Nucleus accumbens (tissue), 56 donors: ENCODE measurements at places on chromosomes 3 and 15.

GRCh38 chr3:134086616-134087015 lies 56.9 kb upstream of the SLCO2A1 start:
- DNase-seq, result no peak

GRCh38 chr3:39260957-39261356 lies 18.9 kb downstream of the CX3CR1 start:
- DNase-seq, result no peak

- DNase-seq, result no peak
Observed at GRCh38 chr3:6079561-6080179, 781.2 kb upstream of the GRM7 start.

DNA sequence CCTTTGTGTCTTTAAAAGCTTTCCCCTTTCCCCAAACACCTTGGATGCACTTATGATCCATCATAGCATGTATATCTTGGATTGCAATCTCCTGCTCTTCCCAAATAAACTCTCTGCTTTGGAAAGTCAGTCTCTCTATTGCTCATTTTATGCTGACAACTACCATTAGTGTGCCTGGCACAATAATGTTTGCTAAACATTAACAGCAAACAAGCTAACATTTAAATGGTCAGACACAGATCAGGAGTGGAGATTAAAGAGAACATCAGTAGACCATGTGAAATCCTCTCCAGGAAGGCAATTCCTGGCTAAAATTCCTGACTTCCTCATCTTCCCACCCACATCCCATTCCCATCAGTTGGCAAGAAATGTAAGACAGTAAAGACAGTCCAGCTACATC lies 44.3 kb upstream of the EIF1B start:
- no peak for DNase-seq

DNA sequence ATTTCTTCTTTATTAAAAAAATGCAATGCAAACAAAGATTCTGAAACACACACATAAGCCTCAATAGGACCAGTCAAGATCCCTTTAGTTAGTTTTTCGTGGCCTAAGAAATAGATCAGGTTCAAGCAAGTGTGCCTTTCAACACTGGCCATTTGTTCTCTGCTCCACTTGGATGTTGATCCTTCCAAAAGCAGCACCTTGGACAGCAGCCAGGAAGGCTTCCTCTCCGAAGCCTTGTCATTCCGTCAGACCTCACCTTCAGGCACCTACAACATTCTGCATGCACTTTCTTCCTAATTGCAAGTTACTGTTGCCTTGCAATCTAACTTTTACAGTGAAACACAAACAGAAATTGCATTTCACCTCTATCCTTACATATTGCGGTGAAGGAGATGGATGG lies 155.9 kb upstream of the FEZF2 start:
- DNase-seq, result no peak

- no peak for DNase-seq
Observed at GRCh38 chr3:45123030-45123429, 23.1 kb downstream of the CDCP1 start.

- no peak for DNase-seq
Observed at GRCh38 chr3:29972320-29972993, 633.9 kb upstream of the TGFBR2 start.

DNA sequence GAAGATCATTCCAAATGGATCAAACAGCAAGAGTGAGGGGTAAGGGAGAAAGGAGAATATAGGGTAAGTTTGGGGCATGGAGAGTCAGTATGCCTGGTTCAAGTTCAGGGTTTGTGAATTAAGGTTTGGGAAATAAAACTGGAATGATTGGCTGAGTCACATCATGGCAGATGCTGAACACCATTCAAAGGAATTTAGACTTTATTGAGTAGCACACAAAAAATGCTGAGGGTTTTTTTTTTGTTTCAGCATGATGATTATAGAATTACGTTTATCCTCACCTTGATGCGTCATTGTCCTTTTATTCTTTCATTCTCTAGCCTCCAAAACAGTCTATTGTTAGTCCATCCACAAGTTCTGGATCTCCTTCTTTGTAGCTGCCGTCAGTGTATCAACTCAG lies 220.0 kb upstream of the UMPS start:
- DNase-seq, result no peak

DNA sequence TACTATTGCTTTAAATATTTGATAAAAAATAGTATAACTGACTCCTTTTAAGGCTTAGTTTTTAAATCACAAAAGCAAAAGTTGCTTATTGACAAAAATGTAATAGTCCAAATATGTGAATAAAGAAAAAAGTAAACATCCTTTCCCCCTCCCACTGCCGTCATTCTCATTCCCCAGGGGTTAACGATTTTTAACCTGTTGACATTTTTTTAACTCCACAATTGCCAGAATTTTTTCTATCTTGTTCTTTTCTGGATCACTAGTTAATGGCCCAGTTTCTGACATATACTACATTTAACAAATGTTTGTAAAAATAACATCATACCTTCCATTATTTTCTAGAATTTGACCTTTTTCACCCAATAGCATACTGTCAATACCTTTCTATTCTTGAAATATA lies 60.6 kb upstream of the TCF12 start:
- DNase-seq, result no peak

- no peak for DNase-seq
Observed at GRCh38 chr15:85094685-85095084, 113.0 kb downstream of the PDE8A start.

GRCh38 chr15:75688278-75688557 lies 24.4 kb downstream of the CSPG4 start:
- no peak for DNase-seq

- peak; percentile 36 for DNase-seq
Observed at GRCh38 chr3:63975723-63976122, 47.6 kb downstream of the PSMD6 start.

GRCh38 chr15:60494108-60494507 lies 15.2 kb upstream of the ICE2 start:
- DNase-seq, result no peak

- DNase-seq, result no peak
Observed at GRCh38 chr3:12222775-12223485, 64.2 kb upstream of the TIMP4 start.

GRCh38 chr3:132822266-132822665 lies 100.1 kb upstream of the NPHP3 start:
- DNase-seq, result no peak

GRCh38 chr3:170038434-170039110 lies 777 bp downstream of the GPR160 start:
- DNase-seq, result no peak

GRCh38 chr15:68415501-68416157 lies 16.3 kb downstream of the ITGA11 start:
- DNase-seq, result no peak

- DNase-seq, result no peak
Observed at GRCh38 chr3:32844914-32845313, 27.1 kb downstream of the TRIM71 start.

DNA sequence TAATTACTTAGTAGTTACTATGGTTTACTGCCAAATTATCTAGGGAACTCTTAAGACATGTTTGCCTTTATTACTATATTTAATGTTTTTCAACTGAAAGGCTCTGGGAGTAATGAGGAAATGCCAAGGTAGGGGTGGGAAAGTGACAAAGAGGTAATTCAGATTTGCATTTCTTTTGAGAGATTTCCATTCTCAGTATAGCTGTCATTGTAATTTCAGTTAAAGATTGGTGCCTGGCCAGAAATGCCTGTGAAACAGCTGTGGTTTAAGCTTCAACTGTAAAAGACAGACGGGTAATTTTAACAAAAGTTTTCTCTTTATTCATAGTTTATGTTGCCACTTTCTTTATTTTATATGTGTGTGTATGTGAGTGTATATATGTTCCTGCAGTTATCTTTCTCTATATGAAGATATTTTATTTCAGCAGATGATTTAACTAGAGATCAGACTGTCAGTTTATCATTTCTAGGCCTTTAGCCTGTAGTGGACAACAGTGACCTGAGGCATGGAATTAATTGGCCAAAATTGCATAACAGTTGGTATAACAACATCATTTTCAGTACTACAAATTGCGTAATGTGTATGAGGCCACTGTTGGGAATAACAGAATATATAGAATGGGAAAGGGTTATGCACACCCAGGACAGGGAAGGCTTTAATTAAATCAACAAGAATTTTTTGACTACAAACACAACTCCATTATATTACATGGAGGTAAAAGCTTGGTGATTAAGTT lies 119.0 kb downstream of the BBX start:
- no peak for DNase-seq

DNA sequence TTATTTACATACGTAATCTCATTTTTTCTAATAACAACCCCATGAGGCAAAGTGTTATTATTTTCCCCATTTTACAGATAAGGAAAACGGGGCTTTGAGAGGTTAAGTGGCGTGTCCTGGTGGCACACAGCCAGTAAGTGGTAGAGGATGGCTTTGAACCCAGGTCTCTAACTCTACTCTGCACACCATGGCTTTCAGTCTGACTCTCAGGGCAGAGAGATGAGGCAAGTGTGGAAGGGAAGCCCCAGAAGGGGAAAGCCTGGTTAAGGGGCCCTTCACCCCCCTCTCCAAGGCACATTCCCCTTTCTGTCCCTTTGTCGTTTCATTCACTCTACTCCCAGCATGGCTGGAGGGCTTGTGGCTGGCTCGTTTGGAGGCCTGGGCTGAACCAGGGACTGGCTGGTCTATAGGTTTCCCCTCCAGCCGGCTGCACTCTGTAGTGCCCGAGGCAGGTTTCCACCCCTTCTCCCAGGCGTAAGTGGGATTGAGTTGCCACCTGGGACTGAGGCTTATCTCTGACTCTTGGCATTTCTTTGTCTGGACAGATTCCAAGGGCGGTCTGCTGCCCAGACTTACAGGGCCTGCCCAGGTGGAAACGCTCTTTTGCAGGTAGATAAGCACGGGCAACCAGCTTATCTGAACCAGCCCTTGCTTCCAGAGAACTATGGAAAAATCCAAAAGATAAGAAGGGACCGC lies 12.1 kb downstream of the SEMA4B start:
- no peak for DNase-seq

GRCh38 chr3:138135833-138136194 lies 3.6 kb upstream of the A4GNT start:
- no peak for DNase-seq

GRCh38 chr3:133408366-133408765 lies 8.5 kb downstream of the BFSP2 start:
- DNase-seq, result no peak

DNA sequence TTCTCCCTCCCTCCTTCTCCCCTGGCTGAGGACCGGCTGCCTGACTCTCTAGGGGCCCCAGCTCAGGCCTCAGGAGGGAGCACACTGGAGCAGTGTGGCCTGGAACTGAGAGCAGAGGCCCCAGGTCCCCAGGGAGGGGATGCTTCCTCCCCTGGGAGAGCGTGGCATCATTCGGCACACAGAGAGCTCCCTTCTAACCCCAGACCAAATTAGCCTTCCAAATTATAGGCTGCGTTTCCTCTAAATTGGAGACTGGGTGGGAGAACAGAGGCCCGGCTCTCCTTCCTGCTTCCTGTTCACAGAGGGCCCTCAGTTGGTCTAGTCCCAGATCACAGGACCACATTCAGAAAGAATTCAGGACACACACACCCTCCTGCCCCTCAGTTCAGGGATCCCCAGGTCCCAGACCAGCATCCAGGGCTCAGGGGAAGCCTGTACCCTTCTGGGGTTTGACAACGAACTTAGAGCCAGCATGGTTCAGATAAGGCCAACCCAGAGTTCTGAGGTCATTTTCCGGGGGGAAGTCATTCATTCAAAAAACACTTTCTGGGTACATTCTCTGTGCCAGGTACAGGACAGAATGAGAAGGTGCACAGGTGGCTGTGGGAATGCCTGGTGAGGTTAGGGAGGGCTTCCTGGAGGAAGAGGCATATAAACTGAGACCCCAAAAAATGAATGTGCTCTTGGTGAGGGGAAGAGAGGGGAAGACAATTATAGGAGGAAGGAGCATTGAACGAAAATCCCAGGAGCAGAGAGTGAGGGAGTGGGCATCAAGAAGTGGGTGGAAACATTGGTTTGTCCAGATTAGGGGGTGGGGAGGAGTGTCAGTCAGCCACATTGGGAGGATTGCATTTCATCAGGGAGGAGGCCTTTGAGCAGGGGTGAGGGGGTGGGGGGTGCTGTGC lies 28.4 kb upstream of the RPL29 start:
- DNase-seq, result no peak

GRCh38 chr15:47517737-47518136 lies 199.6 kb upstream of the SEMA6D start:
- DNase-seq, result no peak

DNA sequence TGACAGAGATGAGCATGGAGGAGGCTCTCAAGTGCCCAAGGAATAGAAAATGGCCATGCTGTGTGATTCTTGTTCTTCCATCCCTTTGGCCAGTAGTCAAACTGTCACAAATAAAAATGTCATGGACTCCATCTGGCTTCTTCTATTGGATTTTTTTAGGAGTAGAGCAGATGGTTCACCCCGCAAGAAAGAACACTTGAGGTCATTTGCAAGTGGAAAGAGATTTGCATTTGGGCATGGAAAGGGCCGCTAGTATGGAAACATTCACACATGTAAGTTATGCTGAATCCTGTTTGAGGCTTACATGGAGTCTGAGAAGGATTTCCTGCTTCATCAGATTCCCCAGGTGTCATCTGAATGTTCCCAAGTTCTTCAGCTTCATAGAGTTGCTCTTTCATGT lies 53.1 kb upstream of the CFAP161 start:
- DNase-seq, result no peak

DNA sequence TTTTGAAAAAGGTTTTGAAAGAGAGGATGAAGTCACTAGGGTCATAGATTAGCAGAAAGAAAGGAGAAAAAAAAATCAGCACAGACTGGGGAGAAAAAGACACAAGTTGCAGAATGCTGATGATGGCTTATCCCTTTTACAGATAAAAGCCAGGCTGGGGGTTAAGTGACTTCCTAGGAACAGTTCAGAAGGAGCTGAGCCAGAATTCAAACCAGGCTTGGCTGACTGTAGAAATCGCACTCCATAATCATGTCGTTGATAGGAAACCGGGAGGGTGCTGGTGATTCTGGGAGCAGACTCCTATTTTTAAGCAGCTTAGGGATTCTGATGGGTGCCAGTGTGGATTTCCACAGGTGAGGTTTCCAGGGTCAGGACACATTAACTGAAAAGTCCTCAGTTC lies 159.5 kb upstream of the BHLHE40 start:
- DNase-seq, result no peak

DNA sequence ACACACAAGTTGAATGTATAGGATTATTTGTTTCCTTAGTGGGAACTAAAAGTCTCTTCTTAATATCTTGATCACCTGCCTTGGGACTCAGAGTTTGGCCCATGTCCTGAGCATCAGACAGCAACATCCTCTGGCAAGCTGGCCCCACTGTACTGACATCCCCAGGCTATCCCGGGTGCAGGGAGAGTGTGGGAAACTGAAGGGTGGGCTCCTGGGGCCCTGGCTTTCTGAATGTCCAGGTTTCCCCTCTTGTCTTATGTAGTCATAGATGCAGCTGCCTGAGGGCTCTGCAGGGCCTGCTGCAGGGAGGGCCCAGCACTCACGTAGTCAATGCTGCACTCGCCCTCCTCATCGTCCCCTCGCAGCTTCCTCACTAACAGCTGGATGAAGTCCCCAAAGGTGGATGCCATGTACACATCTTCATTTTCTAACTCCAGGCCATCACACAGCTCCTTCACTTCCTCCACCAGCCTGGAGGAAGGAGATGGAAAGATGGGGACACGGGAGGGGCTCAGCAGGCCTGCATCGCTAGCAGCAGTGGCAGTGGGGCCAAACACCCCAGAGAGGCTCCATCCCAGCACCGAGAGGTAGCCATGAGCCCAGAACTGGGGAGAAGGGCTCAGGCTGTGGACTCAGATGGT lies 42.8 kb downstream of the ALDH1L1 start:
- DNase-seq, result no peak

- DNase-seq, result no peak
Observed at GRCh38 chr3:195395208-195395816, 47.5 kb downstream of the ACAP2 start.
